GM23248 (cell line): ENCODE measurements at places on chromosomes 7 and 10. TPM values are rescaled to one million over a fixed set of nuclear protein-coding genes. Genes with fewer than 3 reads are reported as not detected.

GRCh38 chr7:57245206-57245605, 113.0 kb upstream of the ZNF479 start:
- no peak for DNase-seq

GRCh38 chr7:11428877-11429581, 403.0 kb downstream of the THSD7A start:
- no peak for DNase-seq

DNA sequence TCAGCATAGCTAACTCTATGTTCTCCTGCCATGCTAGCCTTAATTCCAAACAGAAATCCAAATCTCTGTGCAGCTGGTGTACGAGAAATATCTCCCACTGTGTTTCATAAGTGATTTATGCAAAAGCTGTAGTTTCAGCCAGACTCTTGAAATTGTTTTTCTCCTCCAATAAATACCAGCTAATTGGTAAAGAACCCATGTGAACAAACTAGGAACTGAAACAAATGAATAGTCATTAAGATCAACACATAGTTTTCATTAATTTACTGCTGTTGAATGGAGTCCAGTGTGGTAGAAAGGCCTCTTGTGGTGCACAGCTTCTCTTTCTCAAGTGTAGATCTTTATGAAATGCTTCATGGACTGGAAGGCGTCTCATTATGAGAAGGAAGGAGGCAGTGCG, 18.4 kb downstream of the PPP1R17 start:
- no peak for DNase-seq

- no peak for DNase-seq
Observed at GRCh38 chr10:5583525-5584175, 58.9 kb downstream of the CALML3 start.

TAX1BP1 gene
- 79.4 and 98.1 TPM in 2 replicates for total RNA-seq
